CD4-positive, alpha-beta T cell treated with Interleukin-10 for 1 hour (primary cell): ENCODE measurements at places on chromosomes 5 and 9.
A peak's percentile ranks its signal among the peaks of the same experiment; 100 is the strongest.

- no peak for DNase-seq
These were observed 106.9 kb upstream of the SEMA6A start for GRCh38 chr5:116681334-116682013.

- DNase-seq, result no peak
These were observed 30.8 kb downstream of the SLC6A3 start for GRCh38 chr5:1414311-1415058.

DNA sequence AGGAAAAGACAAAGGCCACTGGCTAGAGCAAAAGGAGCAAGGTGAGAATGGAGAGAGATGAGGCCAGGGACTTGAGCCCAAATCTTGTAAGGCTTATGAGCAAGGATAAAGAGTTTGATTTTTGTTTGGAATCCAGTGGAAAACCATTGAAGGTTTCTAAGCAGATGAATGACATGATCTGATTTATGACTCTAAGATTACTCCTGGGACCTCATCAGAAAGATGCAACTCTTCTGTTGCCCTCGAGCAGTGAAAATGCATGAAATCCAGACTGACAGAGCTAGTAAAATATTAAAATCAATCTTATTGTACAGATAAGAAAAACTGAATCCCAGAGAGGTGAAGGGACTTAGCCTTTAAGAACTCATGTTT lies 677 bp downstream of the MFAP3 start:
- DNase-seq, result no peak

DNA sequence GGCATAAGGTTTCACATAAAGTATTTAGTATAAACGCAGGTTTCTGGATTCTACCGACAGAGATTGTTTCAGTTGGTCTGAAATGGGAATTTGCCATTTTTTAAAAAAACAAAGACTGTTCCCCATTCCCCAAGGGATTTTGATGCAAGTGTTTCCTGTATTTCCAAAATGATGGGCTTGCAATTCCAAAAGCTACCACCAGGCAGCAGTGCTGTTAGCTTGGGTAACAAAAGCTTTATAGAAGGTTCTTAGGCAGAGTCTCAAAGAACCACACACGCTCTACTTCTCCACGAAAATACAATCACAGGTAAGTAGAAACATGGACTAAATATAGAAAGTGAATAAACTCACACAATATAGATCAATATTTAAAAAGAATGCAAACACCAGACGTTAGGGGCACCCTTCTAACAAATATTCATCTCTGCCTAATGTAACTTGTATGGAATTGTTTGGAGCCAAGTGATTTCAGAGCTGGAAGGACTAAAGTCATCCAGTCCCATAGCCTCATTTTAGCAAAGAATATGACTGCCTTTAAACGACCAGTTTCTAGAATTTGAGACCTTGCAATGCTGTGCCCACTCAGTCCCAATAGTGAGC lies 154.3 kb downstream of the SPOCK1 start:
- DNase-seq, result peak; percentile 1

GRCh38 chr5:133691448-133691847 lies 79.1 kb upstream of the FSTL4 start:
- no peak for DNase-seq

DNA sequence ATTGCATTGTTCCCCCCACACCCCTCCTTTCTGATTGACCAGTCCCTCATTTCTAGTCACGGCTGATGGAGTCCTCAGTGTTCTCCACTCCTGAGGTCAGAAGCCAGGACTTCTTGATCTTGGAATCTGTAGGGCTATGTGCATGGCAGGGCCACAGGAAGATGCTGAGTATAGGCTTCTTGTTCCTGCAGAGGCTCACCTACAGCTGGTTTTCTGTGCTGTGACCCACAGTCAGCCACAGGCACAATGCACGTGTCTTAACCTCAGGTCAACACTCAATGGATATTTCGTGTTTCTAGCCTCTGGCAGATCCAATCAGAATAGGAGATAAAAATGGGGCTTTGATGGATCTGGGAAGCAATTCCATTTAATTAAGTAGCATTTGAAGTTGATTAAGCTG lies 14.3 kb upstream of the CXCL14 start:
- DNase-seq, result no peak

DNA sequence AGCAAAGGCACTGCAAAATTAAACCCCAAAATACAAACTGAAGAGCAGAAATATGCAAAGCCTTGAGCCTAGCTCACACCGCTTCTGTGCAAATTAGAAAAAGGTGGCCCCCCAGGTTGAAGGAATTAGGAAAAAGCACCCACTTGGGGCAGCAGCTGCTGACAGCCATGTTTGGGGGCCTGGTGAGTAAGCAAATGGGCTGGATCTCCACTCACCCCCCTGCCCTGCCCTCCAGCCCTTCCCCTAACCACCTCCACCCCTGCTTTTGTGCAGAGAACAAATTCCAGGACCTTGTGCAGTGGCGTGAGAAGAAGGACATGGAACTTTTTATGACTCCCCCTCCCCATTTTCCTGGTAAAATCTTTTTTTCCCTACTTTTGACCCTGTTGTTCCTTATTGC lies 92.0 kb upstream of the DNAH5 start:
- no peak for DNase-seq

DNA sequence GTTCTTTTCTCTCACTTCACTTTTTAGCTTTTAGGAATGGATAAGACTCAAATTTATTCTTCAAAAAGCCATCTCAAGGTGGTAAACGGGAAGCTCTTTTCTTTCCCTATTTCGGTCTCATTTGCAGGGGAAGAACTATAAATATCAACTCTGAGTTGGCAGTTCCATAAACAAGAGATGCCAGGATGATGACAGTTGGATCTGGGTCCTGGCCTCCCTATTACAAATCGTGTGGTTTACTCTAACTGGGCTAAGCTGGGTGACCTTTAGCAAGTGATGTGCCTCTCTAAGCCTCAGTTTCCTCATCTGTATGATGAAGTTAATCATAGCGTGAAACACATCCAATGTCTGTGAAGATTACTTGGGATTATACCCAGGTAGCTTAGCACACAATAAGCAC lies 44.2 kb downstream of the TLE4 start:
- DNase-seq, result no peak

DNA sequence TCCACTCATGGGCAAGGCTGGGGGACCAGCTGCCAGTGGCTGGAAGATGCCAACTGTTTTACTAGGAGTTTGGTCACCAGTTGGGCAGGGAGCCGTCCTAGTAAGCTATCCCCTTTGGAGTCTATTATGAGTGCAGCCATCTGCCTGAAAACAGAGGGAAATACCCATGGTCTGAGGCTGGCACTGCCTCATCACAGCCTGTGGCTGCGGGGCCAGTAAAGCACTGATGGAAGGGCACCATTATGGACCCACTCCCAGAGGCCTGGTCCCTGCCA lies 187.2 kb upstream of the PANK3 start:
- no peak for DNase-seq
